Fibroblast of the conjunctiva (primary cell): ENCODE measurements at places on chromosomes 16 and 17.

- no peak for DNase-seq
Observed at GRCh38 chr17:67476787-67477335, 99.8 kb downstream of the PITPNC1 start.

- DNase-seq = no peak
Observed at GRCh38 chr17:9755083-9755482, 36.3 kb downstream of the DHRS7C start.

DNA sequence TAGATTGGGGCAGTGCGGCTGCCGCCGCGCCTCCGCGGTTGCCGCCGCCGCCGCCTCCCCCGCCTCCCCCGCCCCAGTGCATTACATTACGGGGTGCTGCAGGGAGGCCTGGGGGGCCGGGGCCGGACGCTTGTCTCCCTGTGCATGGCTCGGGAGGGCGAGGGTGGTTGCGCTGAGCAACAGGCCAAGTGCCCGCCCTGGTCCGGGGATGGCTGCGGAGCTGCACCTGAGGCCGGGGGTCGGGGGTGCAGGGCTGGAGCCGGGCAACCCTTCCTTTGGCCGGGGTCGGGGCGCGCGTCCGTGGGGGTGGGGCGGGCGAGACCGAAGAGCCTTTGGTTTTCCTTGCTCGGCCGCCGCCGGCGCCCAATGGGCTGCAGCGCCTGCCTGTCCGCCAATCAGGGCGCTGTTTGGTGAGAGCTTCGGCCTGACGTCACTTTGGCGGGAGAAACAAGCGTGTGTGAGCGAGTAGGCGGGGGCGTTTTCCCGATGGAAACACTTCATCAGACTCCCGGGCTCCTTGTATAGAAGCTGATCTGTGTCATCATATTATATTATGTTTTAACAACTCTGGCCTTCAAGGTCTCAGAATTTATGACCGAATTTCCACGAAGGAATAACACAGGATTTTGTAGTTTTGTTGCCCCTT is 941 bp upstream of the FBXL20 start:
- peak; percentile 89 for DNase-seq

- DNase-seq = no peak
Observed at GRCh38 chr17:50129728-50130558, at the start of gene SAMD14. Gene SAMD14 (minus strand): TSS chr17:50130160. CDS start chr17:50124959, 5,201 bp downstream.

- DNase-seq = no peak
Observed at GRCh38 chr17:1878419-1879121, 48.8 kb downstream of the RPA1 start.

- no peak for DNase-seq
Observed at GRCh38 chr16:35751191-35751941, 2292.0 kb downstream of the TP53TG3F start.

DNA sequence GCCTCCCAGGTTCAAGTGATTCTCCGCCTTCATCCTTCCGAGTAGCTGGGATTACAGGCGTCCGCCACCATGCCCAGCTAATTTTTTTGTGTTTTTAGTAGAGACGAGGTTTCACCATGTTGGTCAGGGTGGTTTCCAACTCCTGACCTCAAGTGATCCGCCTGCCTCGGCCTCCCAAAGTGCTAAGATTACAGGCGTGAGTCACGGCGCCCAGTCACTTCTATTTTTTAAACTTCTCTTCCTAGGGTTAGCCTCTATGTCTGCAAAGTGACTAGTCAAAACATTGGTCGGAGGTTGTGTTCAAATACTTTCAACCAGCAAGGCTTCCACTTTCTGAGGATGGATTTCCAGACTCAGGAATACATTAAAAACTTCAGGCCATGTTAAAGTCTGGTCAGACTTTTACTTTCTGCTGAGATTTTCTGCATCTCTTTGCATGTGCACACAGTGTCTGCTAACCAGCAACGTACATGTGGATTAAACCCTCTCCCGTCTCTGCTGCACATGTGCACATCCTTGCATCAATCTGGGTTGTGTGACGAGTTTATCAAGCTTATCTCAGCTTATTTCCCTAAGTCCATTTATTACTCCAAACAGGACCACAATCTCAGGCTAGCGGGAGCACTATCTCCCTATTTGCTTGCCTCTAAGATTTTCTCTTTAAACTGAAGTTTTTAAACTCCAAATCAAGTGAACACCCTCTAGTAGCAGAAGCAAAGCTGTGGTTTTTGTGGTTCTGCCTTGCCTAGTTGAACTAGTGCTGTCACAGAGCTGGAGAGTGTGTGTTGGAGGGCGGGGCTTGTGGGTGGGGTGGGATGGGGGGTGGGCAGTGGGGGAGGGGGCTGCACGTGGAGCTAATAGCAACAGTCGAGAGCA is 525.2 kb upstream of the GOT2 start:
- no peak for DNase-seq

DNA sequence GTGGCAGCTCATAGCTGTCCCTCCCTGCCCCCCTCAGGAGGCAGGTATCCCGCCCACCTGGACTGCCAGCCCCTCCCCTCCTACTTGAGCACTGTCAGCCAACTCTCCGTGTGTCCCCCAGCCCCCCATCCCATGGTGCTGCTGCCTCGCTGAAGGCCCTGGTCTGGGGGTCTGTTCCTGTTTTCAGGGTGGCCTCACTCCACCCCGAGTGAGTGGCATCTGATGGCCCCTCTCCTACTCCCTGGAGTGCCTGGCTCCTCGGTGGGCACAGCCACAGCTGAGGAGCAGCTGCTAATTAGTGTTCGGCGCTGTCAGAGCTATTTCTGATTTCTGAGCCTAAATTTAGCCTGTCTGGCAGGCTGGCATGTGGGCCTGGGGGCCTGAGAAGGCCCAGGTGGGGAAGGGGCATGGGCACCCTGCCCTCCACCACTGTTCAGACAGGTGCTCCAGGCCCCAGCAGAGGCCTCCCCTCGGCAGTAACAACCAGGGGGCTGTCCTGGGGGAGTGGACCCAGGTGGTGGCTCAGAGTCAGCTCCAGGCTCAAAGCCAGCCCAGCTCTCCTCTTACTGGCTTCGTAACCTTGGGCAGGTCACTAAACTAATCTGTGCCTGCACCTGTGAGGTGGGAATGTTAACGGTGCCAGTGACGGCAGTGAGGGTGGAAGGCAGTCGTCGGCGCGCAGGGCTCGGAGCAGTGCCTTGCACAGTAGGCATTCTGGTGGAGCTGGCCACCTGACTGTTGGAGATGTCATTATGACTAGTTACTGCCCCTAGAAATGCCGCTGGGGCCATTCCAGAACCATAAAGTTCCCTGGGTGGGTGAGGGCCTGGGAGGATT is 6.5 kb downstream of the FMNL1 start:
- DNase-seq = no peak

DNA sequence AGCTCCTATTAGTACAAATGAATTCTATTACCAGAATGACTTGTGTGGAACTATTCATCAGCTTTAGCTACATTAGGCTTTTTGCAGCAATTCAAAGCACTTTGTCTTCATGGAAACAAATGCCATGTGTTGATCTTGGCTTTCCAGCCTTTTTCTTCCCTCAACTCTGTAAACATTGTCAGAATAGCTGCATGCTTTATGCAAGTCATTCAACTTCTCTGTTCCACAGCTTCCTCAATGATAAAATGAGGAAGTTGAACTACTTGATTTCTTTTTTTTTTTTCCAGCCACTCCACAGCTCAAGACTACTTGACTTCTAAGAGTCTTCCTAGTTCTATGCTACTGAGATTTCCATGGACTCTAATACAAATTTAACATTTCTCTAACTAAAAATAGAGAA is 41.1 kb downstream of the KIAA0753 start:
- DNase-seq = no peak

- peak; percentile 90 for DNase-seq
Observed at GRCh38 chr17:68909066-68909465, 46.1 kb downstream of the ABCA8 start.

- DNase-seq = peak; percentile 53
Observed at GRCh38 chr16:48617711-48618148, 7.8 kb upstream of the N4BP1 start.

- DNase-seq = no peak
Observed at GRCh38 chr16:11973070-11973469, 3.5 kb upstream of the SNX29 start.

DNA sequence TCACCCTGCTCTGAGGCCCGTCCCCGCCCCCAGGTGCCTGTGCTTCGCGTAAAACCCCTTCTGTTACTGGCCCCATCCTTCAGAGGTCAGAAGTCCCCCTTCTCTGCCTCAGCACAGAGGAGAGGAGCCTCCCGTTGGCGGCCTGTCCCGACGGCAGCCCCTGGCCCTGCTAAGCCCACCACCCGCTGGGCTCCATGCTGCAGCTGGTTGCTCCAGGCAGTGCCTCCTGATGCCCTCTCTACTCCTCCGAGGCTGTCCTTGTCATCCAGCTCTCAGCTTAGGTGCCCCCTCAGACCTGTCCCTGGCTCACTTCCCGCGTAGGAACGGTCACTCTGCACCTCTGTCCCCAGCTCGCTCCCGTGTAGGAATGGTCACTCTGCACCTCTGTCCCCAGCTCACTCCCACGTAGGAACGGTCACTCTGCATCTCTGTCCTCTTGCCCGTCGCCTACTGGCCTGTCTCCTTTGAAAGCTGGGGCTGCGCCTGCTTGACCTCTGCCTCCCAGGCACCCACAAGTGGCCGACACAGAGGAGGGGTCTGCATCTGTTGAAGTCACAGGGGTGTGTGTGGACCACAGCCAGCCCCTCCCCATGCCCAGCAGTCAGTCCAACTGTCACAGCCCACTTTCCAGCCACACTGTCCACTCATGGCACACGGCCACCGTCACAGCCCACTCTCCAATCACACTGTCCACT is 31.7 kb upstream of the ZC3H18 start:
- no peak for DNase-seq

DNA sequence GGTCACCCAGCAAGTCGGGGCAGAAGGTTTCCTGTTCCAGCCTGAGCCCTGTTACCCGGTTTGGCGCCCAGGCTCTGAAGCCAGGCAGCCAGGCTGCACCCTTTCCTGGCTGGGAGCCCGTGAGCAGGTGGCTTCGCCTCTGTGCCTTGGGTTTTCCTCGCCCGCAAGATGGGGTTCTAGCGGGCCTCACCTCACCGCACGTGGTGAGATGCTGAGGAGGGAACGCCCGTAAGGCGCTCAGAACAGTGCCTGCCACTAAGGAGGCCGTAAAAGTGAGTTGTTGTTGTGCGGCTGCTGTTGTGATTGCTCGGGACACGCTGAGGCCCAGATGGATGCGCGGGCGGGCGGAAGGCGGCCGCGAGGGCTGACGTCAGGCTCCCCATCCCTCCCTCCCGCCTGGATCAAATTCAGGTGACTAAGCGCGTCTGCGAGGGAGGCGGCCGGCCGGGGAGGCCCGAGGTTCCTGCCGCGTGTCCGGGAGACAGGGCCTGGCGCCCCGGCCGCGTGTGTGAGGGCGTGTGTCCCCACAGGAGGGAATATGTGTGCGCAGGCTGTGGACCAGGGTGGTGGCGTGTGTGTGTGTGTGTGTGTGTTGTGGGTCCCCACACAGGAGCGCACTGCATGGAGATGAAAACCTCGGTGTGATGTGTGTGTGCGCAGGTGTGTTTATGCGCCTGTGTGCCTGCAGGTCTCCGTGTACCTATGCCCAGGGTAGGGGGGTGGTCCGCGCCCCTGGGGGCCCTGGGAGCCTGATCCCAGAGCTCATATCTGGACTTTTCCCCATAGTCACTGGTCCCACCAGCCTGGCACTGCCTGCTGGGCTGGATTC is 4.3 kb downstream of the CAMKK1 start:
- DNase-seq = peak; percentile 83

DNA sequence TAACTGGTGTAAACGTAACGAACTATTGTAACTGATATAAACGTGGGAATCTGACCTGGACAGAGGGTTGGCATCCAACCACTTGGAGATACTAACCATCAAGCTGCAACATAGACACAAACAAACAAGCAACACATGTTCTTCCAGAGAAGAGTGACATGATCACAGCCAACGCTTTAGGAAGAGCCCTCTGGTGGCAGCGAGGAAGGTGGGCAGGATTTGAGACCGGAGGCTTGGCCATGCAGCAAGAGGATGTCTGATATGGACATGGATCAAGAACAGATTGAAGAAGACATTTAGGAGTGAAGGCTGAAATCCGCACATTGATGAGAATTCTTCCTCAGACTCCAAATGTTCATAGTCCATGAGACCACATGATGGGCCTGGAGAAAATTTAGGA is 40.3 kb upstream of the TNRC6A start:
- peak; percentile 43 for DNase-seq

DNA sequence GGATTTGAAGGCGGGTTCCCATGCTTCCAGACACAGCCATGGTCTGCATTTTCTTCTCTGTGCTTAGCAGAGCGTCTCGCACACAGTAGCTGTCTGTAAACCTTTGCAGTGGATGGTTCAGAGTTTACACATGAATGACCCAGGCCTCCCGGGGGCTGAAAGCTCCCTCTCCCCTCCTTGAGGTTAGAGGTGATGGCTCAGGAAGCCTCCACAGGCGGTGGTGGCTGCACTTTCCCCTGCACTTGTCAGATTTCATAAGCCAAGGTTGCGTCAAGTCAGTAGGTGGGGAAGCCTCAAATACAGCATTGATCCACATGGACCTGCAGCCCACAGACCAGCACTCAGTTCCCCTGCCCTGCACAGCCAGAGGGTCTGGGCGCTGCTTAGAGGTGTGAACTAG is 211.9 kb downstream of the KATNIP start:
- DNase-seq = no peak

DNA sequence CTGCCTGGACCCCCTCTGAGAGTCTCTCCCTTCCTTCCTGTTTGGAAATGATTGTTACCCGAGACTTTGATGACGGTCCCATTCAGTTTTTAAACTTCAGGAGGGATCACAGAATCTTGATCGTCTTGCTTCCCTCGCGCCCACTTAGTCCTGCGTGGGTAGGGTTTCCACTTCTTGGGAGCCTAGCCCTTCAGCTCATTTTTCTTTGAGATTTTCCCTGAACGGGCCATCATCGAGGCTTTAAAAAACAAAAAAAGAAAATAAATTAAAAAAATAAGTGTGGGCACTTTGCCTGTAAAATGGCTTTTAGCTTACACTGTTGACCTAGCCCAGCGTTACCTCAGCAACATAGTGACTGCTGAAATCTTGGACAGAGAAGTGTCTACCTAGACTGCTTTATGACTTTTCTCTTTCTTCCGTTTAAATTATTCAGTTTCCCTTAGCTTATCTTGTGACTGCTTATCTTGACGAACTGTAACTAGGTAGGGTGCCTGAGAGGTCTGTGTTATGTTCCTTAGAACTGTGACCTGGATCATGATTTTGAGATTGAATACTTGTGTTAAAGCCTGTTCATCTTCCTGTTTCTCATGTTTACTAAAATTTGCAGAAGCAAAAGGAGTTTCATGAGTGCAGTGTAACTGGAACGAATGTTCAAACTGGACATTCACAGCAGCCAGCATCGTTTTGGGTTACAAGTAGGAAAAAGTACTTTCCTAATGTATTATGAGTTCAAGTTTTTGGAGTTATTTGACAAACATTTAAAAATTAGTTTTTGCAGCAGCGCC is 874 bp downstream of the WWP2 start:
- no peak for DNase-seq

- DNase-seq = no peak
Observed at GRCh38 chr16:9868606-9869149, 313.6 kb downstream of the GRIN2A start.

DNA sequence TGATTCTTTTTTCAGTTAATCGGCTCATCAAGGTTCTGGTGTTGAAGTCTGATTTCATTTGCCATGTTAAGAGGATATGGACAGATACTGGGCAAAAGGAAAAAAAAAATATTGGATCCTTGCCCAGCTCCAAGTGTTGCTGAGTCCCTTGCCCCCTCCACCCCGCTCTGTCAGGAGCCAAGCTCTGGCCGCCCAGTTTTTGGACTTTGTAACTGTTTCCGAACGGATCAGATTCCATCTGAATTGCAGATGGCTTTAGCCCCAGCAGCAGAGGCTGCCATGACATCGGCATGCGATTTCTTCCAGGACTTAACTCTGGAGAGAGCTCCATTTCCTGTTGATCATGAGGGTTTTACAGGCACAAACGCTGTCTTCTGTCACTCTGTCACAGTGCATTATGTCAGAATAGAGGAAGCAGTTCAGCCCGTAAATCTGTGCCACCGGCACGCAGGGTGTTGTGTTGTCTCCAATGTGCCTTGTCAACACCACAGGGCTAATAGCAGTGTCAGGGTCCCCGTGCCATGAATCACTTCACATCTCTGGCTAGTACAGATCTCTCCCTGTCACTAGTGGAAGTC is 615.6 kb downstream of the MAF start:
- no peak for DNase-seq
